Sigmoid colon (tissue), 7 donors: ENCODE measurements at places on chromosomes 6 and 20. TPM values are rescaled to one million over a fixed set of nuclear protein-coding genes. Genes with fewer than 3 reads are reported as not detected.

GRCh38 chr20:44423480-44423879, 52.2 kb upstream of the TTPAL start:
- no peak overlapping the region for H3K4me3 ChIP-seq
- H3K4me1 ChIP-seq, result no peaks in the 10 kb centered on the region
- no peak for DNase-seq
- peaks cover 15% of the 10 kb centered on the region for H3K27me3 ChIP-seq
- H3K27ac ChIP-seq, result no peak overlapping the region

- DNase-seq, result no peak
- H3K27me3 ChIP-seq, result no peaks in the 10 kb centered on the region
- no peak overlapping the region for H3K27ac ChIP-seq
- no peak overlapping the region for H3K4me3 ChIP-seq
These were observed 34.7 kb downstream of the BMP2 start for GRCh38 chr20:6802227-6802626.

- H3K27ac ChIP-seq, result peak overlapping the region; percentile 95
- peak overlapping the region; percentile 86 for H3K4me3 ChIP-seq
- H3K27me3 ChIP-seq, result no peaks in the 10 kb centered on the region
These were observed 619 bp downstream of the RREB1 start for GRCh38 chr6:7108196-7108963.

DNA sequence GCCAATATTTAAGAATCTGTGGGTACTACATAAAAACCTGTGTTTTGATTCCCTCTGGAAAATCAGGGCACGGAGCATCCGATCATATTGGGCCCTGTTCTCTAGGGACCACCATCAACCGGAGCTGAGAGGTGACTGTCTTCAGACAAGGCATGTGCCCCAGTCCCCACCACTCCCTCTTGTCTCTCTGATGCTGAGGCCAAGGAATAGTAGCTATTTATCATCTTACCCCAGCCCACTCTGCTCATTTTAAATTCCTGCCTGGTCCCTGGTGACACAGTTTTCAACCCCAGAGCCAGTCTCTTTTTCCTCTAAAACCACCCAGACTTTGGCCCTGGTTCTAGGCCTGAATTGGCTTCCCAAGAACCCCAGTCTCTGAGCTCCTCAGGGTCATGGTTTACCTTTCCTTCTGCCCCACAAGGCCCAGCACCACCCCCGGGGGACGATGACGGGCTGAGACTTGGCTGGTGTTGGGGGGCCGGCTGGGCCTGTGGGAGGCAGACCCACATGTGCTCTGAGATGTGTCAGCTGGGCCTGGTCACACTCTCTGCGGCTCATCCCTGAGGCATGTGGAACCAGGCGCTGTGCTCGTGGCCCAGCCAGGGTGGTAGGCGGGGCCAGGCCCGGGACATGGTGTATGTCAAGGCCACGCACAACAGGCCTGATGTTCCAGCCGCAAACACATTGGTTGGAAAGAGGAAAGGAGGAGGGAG, 114.4 kb downstream of the CEBPB start:
- peak overlapping the region; percentile 94 for H3K27ac ChIP-seq
- no peaks in the 10 kb centered on the region for H3K27me3 ChIP-seq
- DNase-seq, result peak; percentile 100
- H3K4me3 ChIP-seq, result no peak overlapping the region
- no peaks in the 10 kb centered on the region for H3K36me3 ChIP-seq
- peaks cover 65% of the 10 kb centered on the region for H3K4me1 ChIP-seq

DNA sequence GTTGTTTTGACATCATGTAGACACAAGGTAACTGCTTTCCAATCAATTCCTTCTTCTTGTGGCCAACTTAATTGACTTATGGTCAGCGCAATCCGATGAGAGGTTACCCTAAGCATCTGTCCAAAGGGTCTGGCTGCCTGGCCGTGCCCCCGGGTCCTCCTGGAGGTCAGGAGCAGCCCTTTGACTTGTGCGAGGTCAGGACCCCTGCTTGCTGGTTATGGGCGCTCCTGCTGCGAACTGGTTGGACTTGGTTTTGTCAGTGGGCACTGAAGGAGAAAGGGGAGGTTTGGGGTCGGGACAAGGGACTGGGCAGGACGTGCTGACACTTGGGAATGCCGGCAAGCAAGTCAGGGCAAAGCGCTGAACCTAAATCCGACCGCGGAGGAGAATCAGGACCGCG, 215.6 kb downstream of the QKI start:
- H3K27ac ChIP-seq, result no peak overlapping the region
- DNase-seq, result no peak
- no peaks in the 10 kb centered on the region for H3K36me3 ChIP-seq
- H3K4me3 ChIP-seq, result no peak overlapping the region
- no peaks in the 10 kb centered on the region for H3K4me1 ChIP-seq

DNA sequence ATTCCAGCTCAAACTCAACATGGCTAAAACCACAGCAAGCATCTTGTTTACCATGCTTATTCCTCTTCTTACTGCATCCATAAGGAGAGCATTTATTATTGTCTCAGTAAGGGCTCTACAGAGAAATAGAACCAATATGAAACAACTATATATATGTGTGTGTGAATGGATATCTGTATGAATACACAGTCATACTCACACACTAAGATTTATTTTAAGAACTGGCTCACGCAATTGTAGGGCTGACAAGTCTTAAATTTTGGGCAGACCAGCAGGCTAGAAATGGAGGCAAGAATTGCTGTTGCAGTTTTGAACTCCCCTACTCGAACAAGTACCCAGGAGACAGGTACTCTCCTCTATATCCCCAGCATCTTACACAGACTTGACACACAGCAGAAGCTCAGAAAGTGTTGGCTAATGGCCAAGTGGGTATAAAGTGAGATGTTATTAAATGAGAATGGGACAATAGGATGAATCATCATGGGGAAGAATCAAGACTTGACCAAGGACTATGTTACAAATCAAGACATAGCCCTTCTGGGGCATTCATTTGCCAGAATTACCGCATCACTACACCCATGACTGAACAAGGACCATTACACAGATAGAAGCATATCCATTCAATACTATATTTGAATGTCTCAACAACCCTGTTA, 13.0 kb downstream of the ZHX3 start:
- H3K4me3 ChIP-seq, result no peak overlapping the region
- no peak for DNase-seq
- no peak overlapping the region for H3K27ac ChIP-seq
- no peaks in the 10 kb centered on the region for H3K27me3 ChIP-seq
- no peaks in the 10 kb centered on the region for H3K36me3 ChIP-seq

Gene NMBR
- total RNA-seq, result not detected
